ENCODE measurements at places on chromosomes 6 and 20.

GRCh38 chr20:15859061-15859460 is 714.2 kb downstream of the KIF16B start:
- no peak for DNase-seq

DNA sequence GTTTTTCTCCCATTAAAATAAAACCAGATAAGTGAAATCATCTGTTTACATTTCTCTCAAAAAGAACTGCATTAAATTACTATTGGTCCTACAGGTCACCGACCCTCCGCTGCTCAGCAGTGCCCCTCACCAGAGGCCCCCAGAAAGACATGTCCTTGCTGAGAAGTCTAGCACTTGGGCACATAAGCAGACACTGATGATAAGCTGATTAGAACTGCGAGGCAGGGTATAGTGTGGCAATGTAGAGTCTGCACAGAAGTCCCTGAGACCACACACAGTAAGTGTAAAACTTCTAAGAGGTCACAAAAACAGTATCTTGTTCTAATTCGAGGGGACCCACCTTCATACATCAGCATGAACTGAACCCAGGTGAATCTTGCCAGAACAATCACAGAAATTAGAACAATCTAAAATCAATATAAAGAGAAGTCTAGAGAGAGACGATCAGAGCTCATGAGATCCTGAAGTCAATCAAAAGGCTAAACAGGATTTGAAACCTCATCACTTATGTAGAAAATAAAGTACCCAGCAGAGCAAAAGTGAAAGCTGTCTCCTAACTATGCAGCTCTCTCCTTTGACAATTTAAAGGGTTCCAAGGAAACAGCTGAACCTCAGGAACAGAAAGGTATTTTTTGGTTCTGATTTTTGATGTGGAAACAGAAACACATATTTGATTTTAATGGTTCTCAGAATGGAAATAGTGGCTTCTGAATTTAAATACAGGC is 182.9 kb downstream of the PTPRT start:
- no peak for DNase-seq

- no peak for DNase-seq
Observed at GRCh38 chr20:60058879-60059278, 100.7 kb downstream of the CDH26 start.

DNA sequence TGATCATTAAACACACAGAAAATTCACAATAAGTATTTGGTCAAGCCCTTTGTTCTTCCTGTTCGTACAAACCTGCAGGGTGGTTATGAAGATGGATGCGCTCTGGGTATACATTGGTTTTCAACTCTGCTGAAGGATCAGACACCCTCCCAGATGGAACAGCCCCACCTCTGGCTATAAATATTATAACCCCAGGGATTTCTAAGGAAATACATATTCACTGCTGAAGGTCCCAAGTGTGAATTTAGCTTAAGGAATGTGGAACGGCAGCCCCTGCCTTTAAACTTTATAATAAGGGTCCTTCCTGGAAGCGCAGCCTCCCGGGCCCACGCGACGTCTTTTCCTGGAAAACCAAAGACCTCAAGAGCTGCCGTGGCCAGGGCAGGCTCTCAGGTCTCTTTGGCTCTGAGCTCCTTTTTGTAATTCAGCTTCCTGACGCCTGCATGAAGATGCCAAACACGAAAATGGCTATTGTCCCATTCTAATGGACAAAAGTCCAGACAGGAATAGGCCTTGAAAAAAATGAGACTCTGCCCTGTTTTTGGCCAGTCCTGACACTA is 172.4 kb upstream of the SSTR4 start:
- no peak for DNase-seq

DNA sequence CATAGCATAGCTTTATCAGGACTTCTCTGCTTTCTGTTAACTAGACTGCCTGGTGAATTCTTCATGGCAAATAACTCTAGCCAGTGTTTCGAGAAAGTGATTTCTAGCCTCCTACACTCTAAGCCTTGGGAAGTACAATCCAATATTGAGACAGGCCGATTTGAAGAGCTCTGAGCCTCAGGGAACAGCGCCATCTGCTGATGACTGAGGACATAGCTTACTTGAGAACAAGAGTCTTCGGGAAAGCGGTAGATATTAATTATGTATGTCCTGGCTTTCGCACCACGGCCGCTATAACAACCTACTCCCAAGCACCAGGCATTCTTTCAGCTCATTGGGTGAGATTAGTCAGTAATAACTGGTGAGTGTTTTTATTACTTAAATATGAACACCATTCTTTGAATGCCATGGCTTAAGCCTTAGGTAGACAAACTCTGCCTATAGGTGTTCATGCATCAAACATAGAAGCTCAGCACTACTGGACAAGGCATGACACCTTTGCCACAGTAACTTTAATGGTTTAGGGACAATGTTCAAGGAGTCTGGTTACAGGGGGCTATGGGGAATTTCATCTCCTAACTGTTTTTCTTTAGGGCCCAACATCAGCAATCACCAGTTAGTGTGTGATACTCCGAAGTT is 518.6 kb downstream of the BMP2 start:
- DNase-seq: peak; percentile 76

GRCh38 chr6:138695193-138695592 is 78.4 kb upstream of the CCDC28A start:
- DNase-seq: no peak

DNA sequence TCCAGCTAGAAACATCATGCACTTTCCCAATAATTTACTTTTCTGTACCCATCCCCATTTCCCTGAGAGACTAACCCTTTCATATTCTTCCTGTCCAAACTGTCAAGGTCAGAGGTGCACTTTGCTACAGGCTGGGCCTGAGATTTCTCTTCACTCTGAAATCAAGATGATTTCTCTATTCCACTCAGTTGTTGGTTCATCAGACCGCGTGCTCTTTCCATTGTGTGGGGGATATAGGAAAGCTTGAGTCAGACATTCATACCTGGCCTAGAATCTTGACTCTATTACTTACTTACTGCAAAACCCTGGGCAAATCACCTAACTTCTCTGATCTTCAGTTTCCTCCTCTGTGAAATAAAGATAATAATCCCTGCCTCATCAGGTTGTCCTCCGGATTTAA is 4.7 kb upstream of the ZDHHC14 start:
- DNase-seq: no peak

DNA sequence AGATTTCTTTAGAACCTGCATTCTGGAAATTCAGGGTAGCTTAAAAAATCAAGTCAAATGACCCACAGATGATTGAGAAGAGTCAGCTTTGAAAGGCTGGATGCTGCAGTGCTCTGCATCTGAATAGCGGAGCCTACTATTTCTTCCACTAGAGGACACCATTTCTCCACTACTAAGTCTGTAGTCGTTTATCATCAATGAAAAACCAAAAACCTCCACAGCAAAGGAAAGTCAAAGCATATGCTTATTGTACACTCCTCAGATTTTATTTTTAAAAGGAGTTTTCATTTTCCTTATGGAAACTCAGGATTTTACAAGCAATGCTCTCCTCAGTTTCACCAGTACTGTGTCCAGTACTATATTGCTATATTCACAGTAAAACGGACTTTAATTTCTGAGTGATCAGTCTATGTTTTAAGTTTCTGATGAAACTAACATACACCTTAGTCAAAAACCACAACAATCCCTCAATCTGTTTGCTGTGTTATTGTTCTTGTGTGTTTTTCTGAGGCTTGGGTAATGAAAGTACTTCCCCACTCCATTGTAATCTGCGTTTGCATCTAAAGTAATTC is 50.5 kb upstream of the ENPP5 start:
- peak; percentile 38 for DNase-seq

GRCh38 chr6:97026298-97026697 is 101.8 kb downstream of the KLHL32 start:
- DNase-seq: peak; percentile 14

- DNase-seq: no peak
Observed at GRCh38 chr6:25579902-25580495, 72.0 kb upstream of the SCGN start.

DNA sequence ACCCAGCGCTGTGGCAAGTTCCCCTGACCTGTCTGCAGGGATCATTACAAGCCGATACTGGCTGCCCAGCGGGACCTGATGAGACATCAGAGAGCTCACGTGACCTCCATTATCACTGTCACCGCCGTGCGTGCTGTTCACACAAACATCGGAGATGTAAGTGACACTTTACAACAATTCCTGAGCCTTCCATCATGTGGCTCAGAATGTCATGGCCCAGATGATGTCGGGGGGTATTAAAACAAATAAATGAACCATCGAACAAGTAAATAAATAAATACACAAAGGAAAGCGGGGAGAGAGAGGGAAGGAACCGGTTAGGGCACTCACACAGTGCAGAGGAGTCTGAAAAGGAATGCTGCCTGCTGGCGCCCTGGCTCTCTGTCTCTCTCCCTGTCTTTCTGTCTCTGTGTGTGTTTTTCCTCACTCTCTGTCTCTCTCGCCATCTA is 195.1 kb downstream of the BMP7 start:
- DNase-seq: peak; percentile 43

DNA sequence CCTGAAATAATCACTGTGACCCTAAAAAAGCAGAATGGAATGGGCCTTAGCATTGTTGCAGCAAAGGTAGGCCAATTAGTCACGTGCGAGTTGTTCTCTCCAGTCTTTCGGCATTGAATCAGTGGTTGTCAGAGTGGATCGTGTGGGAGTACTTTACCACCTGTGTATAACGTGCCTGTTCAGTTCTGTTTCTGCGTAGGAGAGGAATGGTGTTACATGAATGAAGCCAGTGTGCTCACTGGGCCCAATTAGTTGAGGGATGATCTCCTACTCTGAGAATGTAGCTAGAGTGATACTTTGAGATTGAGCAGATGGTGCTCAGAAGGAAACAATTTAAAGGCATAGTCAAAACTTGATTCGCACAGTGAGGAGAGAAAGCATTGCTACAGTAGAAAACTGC is 72.4 kb upstream of the KIF25 start:
- no peak for DNase-seq

- DNase-seq: no peak
Observed at GRCh38 chr20:36421641-36422040, 115.5 kb downstream of the DLGAP4 start.

DNA sequence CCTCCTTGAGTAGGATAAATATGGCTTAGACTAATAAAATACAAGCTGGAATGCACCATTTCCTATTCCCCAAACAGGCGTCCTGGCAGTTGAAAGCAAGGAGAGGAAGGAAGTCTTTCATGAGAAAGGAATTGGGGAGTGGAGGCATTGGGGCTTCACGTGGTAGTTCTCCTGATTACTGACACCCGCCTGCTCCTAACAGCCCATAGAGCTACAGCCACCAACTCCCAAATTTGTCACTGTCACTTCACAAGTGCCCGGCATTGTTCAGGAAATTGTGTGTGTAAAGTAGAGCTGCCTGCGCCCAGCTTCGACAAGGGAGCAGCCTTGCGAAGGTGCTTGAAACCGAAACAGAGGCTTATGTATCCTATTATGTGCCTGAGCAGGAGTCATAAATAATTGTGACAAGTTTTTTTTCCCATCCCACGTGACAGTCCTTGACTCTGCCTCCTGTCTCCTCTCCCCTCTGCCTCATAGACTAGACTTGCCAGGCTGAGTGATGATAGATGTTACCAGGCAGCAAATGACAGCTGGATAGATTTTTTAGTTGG is 301.7 kb upstream of the ZFP64 start:
- DNase-seq: peak; percentile 80

- peak; percentile 85 for DNase-seq
Observed at GRCh38 chr20:60137657-60138245, 179.5 kb downstream of the CDH26 start.

DNA sequence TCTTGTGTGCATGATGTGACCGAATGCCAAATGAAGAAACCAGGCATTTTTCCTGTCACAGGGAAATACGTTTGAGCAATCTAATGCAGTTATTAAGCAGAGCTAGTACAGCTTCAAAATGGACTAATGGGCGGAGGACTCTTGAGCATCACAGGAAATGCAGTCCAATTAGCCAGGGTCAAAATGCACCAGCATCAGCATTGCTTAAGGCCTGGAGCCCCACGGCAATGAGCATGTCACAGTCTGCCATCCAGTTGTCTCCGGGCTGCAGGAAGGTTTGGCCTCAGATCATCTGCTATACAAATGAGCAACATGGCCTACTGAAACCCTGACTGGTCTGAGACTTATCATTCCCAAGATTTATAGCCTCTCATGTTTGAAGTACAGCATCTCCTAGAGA is 652.1 kb upstream of the SLC35B3 start:
- DNase-seq: peak; percentile 95

GRCh38 chr6:168999392-168999791 is 254.3 kb downstream of the THBS2 start:
- no peak for DNase-seq

DNA sequence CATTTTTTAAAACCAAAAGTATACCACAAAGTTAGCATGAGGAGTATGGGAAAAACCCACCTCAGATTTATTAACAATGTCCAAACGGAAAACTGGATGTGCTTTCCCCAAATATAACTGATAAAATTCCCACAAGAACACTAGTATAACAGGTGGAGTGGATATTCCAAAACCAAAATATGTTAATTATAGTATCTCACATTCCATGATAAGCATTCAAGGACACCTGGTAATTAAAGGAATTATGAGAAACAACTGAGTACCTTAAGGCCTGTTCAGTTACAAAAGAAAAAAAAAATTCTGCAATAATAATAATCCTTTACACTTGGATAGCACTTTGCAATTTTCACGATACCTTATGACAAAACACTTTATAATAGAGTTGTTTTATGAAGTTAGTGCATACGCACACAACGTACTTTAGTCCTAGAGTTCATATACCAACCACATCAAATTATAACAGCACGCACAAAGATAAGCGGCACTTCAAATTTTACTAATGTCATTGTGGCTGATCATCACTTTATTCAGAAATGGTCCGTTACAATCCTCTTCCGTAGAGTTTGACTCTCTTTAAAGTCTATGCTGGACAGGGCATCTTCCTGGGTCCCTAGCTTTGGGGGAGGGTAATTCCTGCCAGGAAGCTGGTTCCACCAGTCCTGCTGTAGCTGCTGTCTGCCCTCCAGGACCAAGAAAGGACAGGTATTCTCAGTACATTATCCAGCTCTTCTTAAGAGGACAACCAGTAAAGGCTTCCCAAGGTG is 1.7 kb downstream of the CDK19 start:
- no peak for DNase-seq

- no peak for DNase-seq
Observed at GRCh38 chr6:134593887-134594286, 276.0 kb upstream of the SGK1 start.

DNA sequence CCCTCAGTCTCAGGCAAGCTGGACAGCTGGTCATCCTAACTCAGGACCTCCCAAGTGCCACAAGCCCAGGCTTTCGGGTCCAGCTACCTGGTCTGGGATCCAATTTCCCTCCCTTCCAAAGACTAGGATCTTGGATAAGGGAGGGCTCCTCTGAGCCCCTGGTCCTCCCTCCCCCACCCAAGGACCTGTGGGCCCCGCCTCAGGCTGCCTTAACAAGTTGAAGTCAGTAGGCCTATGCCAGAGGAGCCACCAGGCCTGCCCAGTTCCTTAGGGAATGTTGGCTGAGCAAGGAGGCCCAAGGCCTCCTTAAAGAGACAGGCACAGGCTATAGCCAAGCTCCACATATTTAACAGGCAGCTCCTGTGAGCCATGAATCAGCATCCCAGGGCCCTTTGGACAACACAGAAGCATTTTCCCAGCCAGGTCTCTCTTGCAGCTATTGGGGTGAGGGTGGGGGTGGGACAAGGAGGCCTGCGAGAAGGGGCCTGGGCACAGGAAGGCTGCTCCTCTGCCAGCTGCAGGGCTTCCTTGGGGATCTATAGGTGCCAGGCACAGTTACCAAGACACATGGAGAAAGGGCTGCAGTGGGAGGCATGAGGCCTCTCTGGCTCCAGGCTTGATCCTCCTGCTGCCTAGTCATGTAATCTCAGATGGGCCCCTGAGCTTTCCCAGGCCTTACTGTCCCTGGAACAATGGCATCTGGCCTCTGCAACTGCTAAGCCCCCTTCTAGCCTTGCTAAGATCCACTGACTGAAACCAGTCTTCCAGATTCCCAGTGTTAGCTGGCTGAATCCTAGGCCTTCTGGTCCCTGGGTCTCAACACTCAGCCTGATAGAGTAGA is 27.4 kb upstream of the NOL4L start:
- DNase-seq: no peak
